Activated effector memory CD4-positive, alpha-beta T cell treated with anti-CD3 and anti-CD28 coated beads, Interleukin-2, amount 50 U/mL, for 16 hours (primary cell): ENCODE measurements at places on chromosomes 1 and 21.
A peak's percentile ranks its signal among the peaks of the same experiment; 100 is the strongest.

DNA sequence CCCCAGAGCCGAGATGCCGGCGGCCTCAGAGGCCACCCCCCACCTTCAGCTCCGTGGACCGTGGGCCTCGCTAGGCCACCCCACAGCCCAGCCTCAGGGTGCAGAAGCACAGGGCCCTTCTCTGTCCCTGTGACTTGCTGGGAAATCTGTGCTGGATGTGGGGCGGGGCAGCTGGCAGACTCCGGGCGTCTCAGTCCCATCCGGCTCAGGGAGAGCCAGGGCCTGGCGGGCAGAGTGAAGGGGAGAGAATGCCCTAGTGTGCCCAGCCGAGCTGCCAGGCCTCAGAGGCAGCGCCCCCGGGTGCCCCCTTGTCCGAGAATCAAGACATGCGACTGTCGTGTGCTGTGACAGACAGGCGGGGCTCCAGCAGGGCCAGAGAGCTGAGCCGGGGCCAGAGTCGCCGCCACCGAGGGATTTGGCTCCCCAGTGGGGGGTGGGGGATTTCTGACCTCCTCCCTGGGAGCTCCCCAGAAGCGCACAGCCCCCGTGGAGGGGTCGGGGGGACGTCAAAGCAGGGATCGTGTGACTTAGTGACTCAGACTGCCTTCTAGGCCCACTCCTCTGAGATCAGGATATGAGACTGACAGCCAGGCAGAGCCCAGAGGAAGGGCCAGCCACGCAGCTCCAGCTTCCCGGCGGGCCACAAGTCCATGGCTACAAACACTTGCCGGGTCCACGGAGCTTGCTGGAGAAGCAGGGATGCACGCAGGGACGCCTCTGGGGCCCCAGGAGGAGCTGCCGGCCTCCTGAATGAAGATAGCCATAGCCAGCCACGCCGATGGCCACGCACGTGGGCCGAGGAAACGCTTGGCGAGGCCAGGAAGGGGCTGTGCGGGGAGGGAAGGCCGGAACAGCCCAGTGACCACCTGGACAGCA, 11.9 kb downstream of the COL6A1 start:
- peak; percentile 51 for DNase-seq

GRCh38 chr1:51726544-51727225, 109.8 kb downstream of the OSBPL9 start:
- no peak for DNase-seq

DNA sequence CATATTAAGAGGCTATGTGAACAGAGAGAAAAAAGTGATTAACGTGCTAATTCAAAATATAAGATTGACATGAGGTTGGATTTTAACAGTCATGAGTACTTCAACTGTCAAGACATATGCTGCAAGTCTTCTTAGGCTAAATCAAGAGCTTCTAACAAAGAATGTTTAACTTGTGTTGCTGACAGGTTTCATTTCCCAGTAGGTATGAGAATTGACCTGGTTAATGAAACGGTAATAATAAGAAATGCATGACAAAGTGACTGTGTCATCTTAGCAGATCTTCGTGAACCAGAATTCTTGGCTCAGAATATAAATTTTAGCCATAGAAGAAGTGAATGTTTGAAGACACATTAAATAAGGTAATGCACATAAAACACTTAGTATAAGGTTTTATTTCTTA, 132.6 kb upstream of the PTGFR start:
- no peak for DNase-seq

- DNase-seq: no peak
Measured at GRCh38 chr21:25005388-25005787, 601.9 kb downstream of the MRPL39 start.

DNA sequence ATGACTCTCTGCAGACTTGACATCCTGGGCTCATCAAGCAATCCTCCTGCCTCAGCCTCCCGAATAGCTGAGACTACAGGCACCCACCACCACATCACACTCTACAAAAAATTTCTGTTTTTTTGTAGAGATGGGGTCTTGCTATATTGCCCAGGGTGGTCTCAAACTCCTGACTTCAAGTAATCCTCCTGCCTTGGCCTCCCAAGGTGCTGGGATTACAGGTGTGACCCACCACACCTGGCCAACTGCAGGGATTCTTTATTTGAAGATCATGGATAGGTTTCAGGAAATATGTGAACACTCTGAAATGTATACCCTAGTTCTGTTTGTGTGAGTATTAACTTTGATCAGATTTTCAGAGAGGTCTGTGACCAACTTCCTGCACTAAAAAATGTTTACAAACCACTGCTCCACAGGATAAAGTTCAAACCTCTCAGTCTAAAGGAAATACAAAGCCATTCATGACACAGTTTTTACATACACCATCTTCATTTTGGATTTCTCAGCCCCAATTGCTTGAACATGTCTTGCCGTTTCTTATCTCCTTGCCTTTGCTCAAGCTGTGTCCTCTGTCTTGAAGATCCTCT, 252.3 kb upstream of the FGGY start:
- DNase-seq: no peak

- DNase-seq: no peak
Measured at GRCh38 chr1:26607186-26607585, 77.6 kb downstream of the RPS6KA1 start.

- peak; percentile 78 for DNase-seq
Measured at GRCh38 chr21:35020436-35020835, 28.7 kb downstream of the RUNX1 start.

GRCh38 chr21:43938751-43939442, 73.2 kb upstream of the TRAPPC10 start:
- DNase-seq: peak; percentile 96

GRCh38 chr1:231523816-231524215, 4.7 kb upstream of the TSNAX start:
- no peak for DNase-seq

DNA sequence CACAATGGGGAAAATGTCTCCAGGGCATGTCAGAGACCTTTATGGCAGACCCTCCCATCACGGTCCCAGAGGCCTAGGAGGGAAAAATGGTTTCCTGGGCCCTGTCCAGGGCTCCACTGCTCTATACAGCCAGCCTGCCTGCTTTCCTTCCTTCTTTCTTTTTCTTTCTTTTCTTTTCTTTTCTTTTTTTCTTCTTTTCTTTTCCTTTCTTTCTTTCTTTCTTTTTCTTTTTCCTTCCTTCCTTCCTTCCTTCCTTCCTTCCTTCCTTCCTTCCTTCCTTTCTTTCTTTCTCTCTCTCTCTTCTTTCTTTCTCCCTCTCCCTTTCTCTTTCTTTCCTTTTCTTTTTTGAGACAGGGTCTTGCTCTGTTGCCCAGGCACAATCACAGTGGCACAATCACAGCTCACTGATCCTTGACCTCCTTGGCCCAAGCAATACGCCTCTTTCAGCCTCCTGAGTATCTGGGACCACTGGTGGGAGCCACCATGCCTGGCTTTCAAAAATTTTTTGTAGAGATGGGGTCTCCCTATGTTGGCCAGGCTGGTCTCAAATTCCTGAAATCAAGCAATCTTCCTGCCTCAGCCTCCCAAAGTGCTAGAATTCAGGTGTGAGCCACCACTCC, 106.9 kb downstream of the BACH1 start:
- no peak for DNase-seq

GRCh38 chr1:167221126-167221737, 546 bp downstream of the POU2F1 start:
- no peak for DNase-seq

- no peak for DNase-seq
Measured at GRCh38 chr1:8560035-8560434, 242.1 kb downstream of the SLC45A1 start.

DNA sequence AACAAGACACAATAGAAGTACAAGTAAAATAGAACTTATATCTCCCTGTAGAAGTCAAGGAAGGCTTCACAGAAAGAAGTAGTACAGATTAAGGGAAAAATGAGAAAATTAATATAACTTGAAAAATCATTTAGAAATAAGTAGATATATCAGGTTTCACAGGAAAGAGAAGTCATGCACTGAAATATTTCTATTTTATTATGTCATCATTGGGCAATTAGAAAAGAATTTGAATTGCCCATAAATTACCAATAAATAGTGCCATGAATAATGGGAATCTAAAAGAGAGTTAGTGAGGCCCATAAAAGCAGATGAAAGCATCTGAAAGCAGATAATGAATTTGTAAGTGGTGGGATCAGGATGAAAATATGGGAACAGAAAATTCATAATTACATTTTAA, 1597.8 kb downstream of the PLA2G4A start:
- no peak for DNase-seq

DNA sequence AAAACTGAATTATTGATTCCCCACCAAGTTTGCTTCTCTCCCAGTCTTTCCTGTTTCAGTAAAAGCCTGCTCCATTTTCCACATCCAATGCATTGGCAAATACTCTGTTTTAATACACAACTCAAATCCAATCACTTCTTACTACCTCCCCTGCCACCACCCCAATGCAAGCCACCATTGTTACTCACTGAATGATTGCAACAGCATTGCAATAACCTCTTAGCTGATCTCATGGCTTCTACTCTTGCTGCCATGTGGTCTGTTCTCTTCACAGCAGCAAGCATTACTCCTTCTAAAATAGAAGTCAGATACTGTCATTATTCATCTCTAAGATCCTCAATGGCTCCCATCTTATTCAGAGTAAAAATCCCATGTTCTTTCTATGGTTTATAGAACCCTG, 123.4 kb downstream of the ATP6V1G3 start:
- no peak for DNase-seq

GRCh38 chr21:15730484-15731242, 881 bp downstream of the USP25 start:
- no peak for DNase-seq

- peak; percentile 91 for DNase-seq
Measured at GRCh38 chr1:160837558-160838205, 25.0 kb downstream of the CD244 start.

GRCh38 chr1:94321662-94322061, 84.3 kb upstream of the ARHGAP29 start:
- no peak for DNase-seq

GRCh38 chr1:196651637-196652215, at the start of gene CFH:
Gene CFH (plus strand): TSS chr1:196652043. CDS start chr1:196652118, 75 bp downstream.
- no peak for DNase-seq

- no peak for DNase-seq
Measured at GRCh38 chr1:213539464-213539863, 448.3 kb upstream of the PROX1 start.

DNA sequence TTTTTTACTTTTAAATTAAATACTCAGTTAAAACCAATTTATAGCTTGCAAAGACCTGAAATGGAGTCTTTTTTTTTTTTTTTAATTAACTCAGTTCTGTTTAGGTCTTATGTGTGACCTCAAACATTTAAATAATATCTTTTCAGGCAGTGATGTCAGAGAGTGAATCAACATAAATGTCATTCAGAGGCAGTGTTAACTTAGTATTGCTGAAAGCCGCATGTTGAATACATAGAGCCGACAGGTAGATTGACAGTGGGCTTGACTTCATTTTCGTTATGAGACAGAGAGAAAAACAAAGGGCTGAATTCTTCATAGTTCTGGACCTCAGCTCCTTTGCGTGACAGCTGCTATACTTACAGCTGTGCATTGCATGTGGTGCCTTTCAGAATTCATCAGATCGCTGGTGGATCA, 51.5 kb downstream of the PRDM2 start:
- DNase-seq: no peak
